ENCODE measurements at places on chromosomes 4 and X.
A peak's percentile ranks its signal among the peaks of the same experiment; 100 is the strongest.

- DNase-seq: peak; percentile 40
Observed at GRCh38 chrX:16316331-16316730, 149.1 kb downstream of the MAGEB17 start.

DNA sequence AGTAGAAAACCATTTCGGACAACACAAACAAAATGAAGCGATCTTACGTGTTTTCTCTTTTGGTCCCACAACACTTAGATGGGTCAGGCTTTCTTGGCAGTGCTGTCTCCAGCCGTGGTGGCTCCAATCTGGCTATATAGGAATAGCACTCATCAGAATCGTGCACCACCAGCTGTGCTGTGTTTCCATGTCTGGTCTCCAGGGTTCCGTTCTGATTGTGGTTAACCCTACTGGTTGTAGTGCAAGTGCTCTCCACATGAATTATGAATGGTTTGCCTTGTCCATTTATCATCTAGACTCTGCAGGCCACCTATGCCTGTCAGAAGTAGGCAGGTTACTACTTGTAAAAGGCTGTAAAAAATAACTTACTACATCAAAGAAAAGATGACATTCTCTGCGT, 536.3 kb downstream of the IQCM start:
- DNase-seq: no peak

DNA sequence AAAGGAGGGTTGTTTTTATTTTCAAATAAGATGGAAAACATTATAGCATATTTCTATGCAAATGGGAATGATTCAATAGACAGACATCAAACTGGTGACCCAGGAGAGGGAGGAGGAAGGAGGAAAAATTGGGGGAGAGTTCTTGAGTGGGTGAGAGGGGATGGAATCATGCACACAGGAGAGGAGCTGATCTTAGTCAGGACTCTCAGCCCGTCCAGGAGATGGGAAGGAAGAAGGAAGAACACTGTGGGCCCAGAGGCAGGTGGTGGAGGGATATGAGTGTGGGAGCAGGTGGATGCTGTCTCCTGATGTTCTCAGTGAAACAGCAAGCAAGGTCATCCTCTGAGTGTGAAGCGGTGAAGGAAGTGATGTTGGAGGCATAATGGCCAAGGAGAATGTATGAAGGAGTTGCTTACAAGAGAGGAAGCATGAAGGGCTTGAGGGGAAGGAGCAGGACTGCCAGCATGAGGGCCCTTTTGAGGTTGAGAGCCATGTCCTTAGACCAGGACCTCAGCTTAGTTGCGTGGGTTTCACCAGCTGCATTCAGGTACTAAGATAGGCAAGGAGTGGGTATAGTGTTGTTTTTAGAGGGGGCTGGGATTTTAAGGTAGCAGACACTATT, 161.7 kb upstream of the NAP1L5 start:
- DNase-seq: no peak

GRCh38 chr4:54823616-54824015, 165.9 kb downstream of the KIT start:
- no peak for DNase-seq

DNA sequence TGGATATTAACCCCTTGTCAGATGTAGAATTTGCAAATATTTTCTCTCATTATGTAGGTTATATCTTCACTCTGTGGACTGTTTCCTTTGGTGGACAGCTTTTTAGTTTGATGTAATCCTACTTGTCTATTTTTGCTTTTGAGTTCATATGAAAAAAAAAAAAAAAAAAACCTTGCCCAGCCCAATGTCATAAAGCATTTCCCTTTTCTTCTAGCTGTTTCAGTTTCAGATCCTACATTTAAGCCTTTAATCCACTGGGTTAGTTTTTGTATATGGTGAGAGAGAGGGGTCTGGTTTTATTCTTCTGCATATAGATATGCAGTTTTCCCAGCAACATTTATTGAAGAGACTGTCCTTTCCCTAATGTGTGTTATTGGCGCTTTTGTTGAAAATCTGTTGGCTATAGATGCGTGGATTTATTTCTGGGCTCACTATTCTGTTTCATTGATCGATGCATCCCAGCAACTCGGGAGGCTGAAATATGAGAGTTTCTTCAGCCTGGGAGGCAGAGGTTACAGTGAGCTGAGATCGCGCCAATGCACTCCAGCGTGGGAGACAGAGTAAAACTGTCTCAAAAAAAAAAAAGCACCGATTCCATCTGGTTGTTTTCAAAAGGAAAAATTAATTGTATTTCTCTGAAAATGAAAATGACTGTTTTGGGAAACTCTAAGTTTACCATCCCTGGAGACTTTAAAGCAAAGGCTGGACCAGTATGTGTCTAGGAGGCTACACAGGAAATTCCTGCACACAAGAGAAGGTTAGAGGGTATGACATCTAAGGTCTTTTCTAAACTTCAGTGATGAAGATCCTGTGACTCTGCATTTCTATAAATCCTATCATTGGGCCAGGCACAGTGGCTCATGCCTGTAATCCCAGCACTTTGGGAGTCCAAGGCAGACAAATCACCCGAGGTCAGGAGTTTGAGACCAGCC, 35.6 kb downstream of the STEEP1 start:
- no peak for DNase-seq

GRCh38 chr4:104747635-104748034, 252.9 kb upstream of the CXXC4 start:
- no peak for DNase-seq

DNA sequence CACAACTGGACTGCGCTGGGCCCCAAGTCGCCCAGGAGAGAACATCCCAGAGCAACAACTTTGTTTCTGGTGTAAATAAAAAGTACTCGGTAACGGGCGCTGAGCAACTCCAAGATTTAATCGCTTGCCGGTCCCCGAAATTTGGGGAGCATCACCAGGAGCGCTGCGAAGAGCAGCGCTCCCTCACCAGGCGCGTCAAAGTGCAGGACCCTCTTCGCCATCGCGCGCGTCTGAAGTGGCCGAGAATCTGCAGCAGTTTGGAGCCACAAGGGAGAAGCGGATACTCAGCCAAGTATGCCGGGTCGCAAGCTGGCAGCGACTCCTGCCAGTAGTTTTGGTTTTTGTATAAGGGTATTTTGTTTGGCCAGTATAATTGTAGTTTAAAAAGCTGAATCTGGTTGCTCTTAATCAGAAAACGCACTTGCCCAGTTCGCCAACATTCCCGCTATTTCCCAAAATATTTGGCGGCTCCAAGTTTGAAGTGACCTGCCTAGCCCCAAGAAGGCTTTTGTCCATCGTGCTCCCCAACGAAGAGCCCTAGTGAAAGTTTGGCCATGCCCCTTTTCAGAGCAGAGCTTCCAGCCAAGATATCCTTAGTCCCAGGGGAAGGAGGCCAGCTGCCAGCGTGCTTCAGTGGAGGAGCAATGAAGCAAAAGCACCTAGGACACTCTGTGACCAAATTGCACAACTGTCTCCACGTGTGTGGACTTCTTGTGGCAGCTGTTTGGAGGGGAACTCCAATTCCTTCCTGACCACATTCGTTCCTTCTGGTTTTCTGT, 557 bp upstream of the KDR start:
- no peak for DNase-seq

- DNase-seq: no peak
Observed at GRCh38 chrX:54479136-54480111, 16.6 kb downstream of the FGD1 start.

DNA sequence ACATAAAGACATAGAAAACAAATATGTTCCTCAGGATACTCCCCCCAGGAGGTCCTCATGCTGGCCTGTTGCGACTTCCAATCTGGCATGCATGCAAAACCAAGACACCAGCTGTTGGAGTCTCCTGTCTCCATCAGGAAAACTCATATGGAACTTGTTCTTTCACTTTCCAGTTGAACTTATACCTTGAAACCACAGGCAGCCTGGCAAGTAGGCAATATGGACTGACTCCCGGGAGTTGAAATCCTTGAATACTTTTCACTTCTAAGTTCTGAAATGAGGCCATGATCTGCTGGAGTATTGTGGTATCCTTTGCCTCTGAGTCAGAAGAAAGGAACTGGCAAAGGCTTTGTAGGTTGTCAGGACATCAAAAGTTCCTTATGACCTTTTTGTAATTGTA, 444.2 kb downstream of the IDS start:
- peak; percentile 93 for DNase-seq

DNA sequence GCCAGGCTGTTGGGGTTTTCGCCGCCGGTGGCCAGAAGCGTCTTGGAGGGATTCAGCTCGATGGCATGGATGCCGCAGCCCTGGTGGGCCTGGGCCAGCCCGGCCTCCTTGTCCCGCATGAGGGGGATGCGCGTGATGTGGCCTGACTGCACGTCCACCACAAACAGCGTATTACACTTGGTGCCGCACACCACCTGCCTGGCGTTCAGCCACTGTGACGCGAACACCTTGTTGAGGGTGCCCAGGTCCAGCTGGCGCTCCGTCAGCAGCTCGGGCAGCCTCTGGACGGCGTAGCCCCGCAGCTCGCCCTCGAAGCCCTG, 728 bp downstream of the DCAF12L2 start:
- DNase-seq: no peak

GRCh38 chrX:136747003-136747986, 33.4 kb downstream of the ARHGEF6 start:
- no peak for DNase-seq

- DNase-seq: peak; percentile 34
Observed at GRCh38 chr4:108417923-108418322, 202.5 kb upstream of the RPL34 start.

DNA sequence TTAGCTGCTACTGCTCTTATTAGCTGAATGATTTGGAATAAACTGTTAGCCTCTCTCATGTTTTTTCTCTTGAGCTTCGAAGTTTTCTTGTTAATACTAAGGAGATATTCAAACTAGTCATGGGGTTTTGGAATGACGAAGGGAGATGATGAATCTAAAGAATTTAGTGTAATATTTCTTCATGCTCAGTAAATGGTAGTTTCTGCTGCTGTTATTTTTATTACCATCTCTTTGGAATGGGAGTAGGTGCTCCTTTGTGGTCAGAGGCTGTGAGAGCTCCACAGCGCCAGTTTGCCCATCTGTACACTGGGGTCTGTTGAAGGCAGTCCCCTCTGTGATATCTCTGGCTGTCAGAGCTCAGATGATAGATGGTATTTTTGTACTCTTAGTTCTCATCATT, 33.7 kb downstream of the HTT start:
- DNase-seq: peak; percentile 34

DNA sequence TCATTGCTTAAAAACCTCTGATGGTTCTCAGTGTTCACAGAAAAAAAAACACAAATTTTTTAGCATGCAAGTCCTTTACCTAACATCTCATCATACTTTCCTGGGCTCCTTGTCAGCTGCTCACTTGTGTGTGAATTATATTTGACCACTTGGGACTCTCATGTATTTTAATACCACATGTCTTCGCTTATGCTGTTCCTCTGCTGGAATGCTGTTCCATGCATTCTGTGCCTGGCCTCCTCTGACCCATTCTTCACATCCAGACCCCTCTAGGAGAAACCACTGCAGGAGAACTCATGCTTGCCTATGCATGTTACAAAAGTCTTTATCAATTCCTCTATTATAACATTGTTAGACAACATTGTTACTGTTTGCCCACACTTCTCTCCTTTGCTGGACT, 157.6 kb downstream of the PDGFRA start:
- no peak for DNase-seq

GRCh38 chr4:70752236-70752635, 30.5 kb downstream of the RUFY3 start:
- no peak for DNase-seq

All from fibroblast of upper back skin (primary cell).